ENCODE measurements at places on chromosomes 11 and 22.

GRCh38 chr11:125290263-125290662 lies 125.7 kb downstream of the PKNOX2 start:
- DNase-seq = no peak

GRCh38 chr22:48444320-48445112 lies 1383.2 kb downstream of the BRD1 start:
- DNase-seq = peak; percentile 43

- DNase-seq = no peak
These were observed 66.2 kb upstream of the CCND1 start for GRCh38 chr11:69574608-69575255.

GRCh38 chr22:38819387-38819940 lies 24.4 kb downstream of the NPTXR start:
- DNase-seq = no peak

DNA sequence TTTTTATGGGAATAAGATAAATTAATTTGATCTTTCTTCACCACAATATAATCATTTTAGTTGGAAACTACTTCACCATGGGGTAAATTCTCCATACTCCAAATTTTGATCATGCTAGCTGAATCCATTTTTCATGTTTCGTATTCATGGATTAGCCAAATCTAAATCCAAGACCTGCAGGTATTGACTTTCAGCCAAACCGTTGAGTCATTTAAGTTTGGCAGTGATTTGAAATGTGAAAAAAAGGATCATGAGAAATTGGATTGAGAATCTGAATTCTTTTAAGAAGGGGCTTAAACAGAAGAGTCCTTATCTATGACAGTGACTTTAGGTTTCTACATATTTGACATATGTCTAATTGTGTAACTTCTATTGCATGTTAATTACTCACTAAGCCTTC lies 5.3 kb downstream of the GAS2 start:
- no peak for DNase-seq

DNA sequence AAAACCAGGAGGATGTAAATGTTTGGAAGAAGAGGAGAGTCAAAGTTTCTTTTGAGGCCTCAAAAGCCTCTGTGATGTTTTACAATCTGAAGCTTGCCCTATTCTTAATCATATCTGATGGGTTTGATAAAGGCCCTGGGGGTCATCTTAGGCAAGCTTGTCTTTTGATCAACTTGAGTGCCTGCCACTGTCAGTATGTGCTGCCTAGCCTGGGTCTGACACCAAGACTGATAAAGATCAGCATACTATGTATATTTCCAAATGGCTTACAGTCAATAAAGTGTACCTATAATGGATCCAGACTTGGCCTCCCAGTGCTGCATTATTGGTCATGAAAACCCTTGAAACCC lies 12.7 kb downstream of the EHF start:
- no peak for DNase-seq

DNA sequence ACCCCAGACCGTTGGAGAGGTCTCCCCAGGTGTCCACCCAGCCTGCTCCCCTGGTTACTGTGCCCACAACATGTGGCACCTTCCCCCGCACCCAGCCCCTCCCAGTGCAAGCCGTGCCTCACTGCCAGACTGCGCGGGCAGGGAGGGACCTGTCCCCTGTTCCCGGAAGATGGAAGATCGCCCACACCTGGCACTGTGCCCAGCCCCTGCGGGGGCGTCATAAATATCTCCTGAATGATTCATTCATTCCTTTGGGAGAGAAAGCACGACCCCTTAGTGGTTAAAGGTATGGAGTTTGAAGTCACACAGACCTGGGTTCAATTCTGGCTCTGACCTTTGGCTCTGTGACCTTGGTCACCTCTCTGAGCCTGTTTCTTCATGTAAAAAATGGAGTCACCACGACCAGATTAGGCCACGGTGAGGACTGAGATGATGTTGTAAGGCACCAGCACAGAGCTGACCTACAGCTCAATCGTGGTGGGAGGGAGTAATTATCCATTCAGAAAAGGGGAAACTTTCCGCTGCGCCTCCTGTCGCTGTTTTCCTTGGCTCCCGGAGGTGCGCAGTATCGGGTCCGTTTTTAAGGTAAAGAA lies 497 bp upstream of the SYT12 start:
- DNase-seq = no peak

GRCh38 chr22:24407884-24408283 lies 19.5 kb upstream of the ADORA2A start:
- DNase-seq = no peak

DNA sequence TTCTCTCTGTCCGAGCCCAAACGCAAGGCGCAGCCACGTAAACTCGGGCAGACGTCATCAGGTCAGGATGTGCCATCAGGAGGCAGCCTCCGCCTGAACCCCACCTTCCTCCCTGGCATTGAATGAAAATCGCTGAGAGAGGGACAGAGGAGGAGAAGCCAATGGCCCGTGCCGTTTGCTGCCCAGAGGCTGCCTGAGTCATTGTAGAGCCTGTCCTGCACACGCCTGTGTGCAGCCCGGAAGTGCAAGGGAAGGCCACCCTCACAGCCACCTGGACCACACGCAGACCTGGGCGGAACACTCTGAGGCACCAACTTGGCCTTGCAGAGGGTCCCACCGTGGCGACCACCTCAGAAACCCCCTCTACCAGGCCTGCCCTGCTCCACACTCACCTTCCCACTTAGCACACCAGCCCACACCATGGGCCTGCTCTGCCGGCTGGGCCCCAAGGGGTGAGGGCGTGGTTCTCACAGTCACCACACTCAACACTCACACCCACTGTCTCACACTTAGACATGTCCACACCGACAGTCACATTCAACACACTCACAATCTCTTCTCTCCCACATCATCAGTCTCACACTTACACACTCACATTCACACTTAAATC lies 9.1 kb downstream of the CHID1 start:
- DNase-seq = no peak

- peak; percentile 77 for DNase-seq
These were observed at the start of gene MMP11 for GRCh38 chr22:23772649-23773473. Gene MMP11, plus strand, starts transcription at chr22:23772849. Its CDS starts 22 bp downstream, at chr22:23772871.

DNA sequence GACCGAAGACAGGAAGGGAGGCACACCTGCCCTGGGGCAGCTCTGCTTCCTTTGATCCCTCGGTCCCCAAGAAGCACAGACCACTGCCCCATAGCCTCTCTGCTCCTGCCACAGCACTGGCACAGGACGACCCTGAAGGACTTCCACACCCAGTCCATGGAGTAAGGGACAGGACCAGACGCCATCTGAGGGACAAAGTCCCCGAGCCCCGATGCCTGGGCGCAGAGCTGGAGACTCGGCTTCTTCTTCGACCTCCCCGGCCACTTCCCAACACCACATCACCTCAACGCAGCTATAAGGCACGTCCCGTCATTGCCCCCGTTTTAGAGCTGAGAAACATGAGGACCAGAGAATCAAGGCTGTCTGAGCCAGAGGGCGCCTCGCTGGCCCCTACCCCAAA lies 310.5 kb downstream of the BRD1 start:
- DNase-seq = no peak

DNA sequence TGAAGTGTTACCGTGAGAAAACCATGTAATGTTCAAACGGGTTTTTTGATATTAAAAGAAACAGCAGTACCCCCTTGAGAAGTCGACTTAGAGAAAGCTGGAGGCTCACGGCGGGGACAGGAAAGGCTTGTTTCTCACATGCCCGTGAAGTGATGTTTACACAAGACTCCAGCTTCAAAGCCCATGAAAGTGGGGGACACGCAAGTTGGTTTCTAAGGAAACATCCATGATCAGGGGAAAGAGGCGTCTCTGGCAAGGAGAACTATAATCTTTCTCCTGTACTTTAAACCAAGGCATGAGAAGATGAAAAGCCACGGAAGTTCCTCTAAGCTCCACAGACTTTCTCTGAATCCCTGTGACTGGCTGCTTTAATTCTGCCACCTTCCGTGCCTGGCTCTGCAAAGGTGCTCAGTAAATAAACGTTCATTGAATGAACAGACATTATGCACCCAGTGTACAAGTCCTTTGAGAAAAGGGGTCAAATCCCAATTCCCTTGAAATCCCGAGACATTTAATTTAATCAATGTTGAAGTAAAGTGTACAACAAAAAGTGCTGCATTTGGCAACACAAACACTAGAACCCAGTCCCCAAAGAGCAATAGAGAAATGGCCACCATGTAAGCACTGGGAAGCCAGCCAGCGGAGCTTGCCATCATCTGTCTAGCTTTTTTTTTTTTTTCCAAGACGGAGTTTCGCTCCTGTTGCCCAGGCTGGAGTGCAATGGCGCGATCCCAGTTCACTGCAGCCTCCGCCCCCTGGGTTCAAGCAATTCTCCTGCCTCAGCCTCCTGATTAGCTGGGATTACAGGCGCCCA lies 58.7 kb downstream of the AHNAK start:
- DNase-seq = no peak

GRCh38 chr11:126193038-126193478 lies 18.4 kb downstream of the RPUSD4 start:
- no peak for DNase-seq

DNA sequence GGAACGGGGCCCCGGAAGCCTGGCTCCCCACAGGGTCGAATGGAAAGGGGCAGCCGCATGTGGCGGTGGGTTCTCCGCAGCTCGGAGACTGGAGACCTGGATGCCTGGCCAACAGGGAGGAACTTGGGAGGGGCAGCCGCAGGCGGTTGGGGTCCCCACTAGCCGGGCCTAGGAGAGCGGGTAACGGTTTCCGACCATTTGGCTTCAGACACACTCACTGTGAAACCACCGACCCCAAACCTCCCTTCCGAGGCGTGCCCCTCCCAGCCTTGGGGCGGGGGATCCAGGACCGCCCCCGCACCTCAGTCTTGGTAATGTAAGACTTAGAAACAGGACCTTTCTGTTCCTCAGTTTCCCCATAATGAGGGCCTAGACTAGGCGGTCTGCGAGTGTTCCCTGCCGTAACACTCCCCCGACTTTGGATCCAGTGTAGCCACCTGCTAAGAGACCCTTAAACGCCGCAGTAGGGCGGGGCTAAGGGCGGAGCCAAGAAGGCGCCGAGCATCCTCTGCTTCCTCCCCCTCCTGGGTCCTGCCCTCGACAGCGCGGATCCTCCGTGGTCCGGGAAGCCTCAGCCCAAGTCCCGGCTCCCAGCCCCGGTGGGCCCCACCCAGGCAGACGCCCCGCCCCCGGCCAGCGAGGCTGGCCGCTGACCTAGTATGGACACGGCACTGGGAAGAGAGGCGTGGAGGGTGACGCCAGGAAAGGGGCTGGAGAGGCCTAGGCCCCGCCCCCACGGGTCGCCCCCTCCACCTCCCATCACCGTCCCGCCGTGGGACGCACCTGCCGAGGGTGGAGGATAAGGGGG lies 1.8 kb upstream of the RASGRP2 start:
- DNase-seq = peak; percentile 80

- peak; percentile 76 for DNase-seq
These were observed 25.8 kb downstream of the KCNC1 start for GRCh38 chr11:17760102-17761029.

All from GM10248 (cell line).